COLO829 (cell line): ENCODE measurements at places on chromosomes 7 and 10.

DNA sequence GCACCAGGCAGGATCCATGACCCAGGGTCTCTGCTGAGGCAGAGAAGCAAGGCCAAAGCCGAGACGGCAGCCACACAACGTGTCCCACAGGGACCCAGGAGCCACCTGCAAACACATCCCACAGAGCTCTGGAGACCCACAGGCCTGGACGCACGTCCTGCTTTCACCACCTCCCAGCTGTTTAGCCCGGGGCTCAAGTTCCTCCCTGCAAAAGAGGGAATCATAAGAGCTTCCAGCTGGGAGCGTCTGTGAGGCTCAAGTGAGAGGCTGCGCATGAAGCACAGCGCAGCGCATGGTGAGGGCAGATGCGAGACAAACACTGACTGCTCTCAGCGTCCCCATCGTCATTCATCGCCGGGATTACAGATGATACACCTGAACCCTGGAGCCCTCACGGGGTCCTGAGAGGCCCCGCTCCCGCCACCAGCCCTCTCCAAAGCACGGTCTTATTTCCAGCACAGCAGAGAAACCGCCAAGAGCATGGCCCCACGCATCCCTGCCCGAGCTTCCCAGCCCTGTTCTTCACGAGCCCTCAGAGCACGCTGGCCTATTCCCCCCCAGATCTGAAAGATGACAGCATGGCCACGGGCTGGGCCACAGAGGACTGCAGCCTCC, 88.7 kb downstream of the MAD1L1 start:
- DNase-seq, result no peak

DNA sequence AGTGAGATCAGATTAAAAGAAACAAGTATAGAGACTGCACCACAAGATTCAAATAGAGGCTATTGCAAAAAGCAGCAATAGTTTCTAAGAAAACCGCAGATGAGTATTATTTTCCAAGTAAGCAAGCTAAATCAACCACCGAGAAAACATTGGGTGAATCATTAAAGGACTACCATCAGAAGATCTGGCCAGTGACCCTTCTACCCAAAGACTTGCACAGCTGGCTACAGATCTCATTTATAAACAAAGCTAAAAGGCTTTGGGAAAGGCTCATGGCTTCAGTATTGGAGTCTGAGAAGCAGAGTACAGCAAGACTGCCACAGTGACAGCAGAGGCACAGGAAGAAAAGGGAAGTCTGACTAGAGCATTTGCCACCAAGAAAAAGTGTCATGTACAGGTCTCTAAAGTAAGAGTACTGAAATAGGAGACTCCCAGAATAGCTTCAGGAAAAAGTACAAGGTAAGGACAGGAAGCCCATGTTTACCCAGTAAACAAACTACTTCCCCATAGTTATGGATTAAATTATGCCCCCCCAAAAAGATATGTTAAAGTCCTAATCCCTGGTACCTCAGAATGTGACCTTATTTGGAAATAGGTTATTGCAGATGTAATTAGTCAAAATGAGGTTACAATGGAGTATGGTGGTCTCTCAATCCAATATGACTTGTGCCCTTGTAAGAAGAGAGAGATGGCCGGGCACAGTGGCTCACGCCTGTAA, 19.0 kb downstream of the STEAP1 start:
- no peak for DNase-seq

- no peak for DNase-seq
These were observed 1.9 kb upstream of the VOPP1 start for GRCh38 chr7:55574051-55574717.

- DNase-seq, result no peak
These were observed 408.3 kb upstream of the ANKRD30A start for GRCh38 chr10:36717118-36717517.

DNA sequence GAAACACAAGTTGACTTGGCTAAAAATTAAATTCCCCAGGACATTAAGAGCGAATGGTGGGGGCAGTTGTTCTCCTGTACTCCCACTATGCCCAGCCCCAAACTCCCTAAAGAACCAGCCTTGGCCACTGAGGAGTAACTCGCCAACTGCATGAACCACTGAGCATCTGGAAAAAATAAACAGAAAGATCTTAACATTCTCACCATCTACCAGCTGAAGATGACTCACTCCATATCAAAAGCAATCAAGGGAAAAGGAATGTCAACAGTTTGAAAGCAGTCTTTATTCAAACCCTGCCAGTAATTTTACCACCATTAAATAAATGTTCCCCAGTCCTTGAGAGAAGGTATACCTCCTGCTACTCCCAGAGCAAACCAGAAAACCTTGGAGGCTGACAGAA, 45.4 kb downstream of the CTTNBP2 start:
- DNase-seq, result peak; percentile 98

- no peak for DNase-seq
These were observed 4.1 kb upstream of the CHN2 start for GRCh38 chr7:29190349-29191045.

GRCh38 chr7:150753826-150754603, 16.8 kb downstream of the GIMAP5 start:
- DNase-seq, result no peak
